ENCODE measurements at places on chromosomes 3 and 15.

DNA sequence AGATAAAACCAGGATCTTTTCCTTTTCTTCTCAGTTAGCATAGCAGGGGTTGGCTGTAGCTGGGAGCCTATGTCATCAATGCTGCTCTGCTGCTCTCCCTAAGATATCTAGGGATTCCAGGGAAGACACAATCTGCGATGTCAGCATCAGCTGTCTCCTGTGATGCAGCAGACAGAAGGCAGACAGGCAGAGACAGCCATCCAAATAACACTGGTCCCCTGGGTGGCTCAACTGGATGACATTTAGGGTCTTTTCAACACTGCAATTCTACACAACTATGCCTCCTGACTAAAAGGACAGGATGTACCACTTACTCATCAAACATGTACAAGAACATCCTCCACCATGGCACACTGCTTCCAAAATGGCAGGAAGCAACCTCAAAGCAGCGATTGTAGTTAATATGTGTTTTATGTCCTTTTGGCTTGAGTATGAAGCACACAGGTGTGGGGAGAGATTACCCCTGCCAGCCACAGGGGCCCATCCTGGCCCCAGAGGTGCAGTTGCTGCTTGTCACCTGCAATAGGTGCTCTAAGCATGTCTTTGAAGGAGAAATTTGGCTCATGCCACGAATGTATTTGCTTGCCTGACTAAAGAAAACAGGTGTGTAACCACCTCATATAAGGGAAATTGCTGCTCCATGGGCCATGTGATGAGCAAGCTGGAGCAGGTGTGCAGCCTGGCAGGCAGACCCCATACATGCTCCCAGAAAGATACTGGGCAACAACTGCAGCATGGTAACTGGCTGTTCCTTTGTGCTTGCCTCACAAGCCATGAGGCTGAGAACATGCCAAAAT is 357.8 kb downstream of the VPS13C start:
- DNase-seq = no peak

GRCh38 chr3:168002786-168003368 is 92.8 kb downstream of the GOLIM4 start:
- DNase-seq = no peak

- no peak for DNase-seq
Measured at GRCh38 chr15:88617031-88617722, 4.0 kb upstream of the AEN start.

GRCh38 chr3:30615615-30616346 is 9.4 kb downstream of the TGFBR2 start:
- no peak for DNase-seq

GRCh38 chr3:150371741-150372254 is 36.3 kb upstream of the TSC22D2 start:
- no peak for DNase-seq

- DNase-seq = peak; percentile 85
Measured at GRCh38 chr15:63970621-63971426, 75.5 kb downstream of the DAPK2 start.

DNA sequence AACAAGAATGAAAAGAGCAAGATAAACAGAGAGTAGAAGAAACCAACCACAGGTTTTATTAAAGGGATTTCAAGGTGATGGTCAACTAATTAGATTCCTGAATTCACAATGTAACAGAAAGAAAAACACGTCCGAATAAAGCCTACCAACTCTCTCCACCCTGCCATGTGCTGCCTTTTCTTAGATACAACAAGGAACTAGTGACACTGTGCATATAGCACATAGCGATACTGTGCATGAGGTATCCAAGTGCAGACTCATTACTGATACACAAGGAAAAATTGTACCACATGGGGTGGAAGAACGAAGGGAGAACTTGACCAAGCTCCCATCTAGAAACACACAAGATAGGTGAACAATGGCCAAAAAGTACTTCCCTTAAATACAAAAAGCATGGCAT is 154.6 kb downstream of the MAGI1 start:
- DNase-seq = no peak

DNA sequence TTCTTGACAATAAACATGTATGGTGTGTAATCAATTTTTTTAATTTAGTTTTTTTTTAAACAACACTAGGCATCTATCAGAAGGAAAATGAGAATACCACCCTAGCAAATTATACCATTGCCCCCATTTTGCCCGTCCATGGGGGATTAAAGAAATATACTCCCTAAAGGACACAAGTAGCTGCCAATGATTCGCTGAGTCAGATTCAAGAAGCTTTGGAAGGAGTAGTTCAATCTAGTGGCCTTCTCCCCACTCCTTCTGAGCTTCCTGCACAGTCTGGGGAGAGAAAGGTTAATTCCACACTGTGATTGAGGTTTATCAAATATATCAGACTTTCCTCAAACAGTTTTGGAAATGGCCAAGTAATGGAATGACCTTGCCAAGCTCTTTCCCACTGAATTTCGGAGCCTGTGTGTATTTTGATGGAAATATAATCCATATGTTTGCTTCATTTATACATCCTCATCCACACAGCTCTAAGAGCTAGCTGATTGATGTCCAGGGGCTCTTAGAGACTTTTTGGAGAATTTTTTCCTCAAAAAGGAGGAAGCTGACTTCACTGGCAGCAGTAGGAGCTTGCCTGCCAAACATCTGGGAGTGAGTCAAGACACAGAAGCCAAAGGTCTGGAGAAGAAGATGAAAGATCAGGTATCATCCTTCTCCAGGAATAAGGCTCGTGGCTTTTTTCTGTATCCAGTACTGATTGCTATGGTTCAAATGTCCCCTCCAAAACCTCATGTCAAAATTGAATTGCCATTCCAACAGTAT is 478.5 kb upstream of the PROK2 start:
- DNase-seq = no peak

DNA sequence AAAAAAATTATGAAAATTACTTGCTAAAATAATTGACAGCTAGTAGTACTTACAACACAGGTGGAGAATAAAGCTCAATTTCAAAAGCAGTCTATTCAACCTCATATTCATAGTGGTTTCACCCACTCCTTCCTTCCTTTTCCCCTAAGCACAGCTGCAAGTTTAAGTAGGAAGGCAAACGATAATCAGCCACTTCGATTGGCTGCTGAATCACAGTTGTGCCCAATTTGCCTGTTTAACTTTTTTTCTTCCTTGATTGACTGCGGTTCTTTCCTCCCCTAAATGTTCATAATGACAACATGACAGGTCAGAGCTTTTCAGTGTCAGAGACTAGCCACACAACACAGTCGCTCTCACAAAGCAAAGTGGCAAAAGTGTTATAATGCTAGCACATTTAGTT is 468.0 kb upstream of the GBE1 start:
- peak; percentile 44 for DNase-seq

Measured in GM12878 (cell line).